Stimulated activated naive CD4-positive, alpha-beta T cell treated with Interleukin-2 at 50 U/mL for 16 hours (primary cell): ENCODE measurements at places on chromosomes 11 and 22.

DNA sequence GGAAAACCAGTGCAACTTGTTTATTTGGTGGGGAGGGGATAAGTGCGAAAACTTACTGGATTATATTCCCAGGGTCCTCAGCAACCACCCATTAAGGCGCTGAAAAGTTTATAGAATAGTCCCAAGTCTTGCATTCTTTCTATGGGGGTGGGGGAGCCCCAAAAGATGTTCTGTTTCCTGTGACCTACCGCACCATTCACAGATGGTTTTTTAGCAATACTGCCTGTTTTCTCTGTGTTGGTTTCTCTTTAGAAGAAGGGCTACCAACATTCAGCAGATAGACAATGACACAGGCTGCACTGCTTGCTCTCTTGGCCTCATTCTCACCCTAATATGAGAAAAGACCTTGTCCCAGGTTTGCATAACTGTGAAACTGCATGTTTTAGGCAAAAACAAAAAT is 86.5 kb downstream of the FAM76B start:
- DNase-seq, result no peak

DNA sequence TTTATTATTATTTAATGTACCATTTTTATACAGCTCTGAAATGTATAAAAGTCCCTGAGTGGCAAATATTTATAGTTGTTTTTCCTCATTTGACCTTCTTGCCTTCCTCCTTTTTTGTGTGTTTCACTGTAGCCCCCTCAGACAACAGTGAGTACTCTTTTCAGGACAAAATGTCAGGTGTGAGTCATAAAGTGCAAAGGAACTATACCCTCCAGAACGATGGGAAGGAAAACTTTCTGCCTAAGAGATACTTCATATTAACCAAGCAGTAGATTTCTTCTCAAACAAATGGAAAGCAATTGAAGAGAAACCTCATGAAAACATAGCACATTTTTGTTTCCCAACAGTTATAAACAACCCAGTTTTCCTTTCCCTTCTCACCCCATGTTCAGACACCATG is 16.1 kb upstream of the MS4A7 start:
- no peak for DNase-seq

- DNase-seq, result no peak
These were observed 8.3 kb downstream of the LGR4 start for GRCh38 chr11:27464289-27464696.

GRCh38 chr22:44721213-44721612 is 19.2 kb downstream of the PRR5 start:
- no peak for DNase-seq

GRCh38 chr22:45088576-45088975 is 75.1 kb upstream of the NUP50 start:
- no peak for DNase-seq

GRCh38 chr11:79982185-79982584 is 541.4 kb upstream of the TENM4 start:
- DNase-seq, result no peak

- no peak for DNase-seq
These were observed 21.1 kb upstream of the IGLL5 start for GRCh38 chr22:22866381-22867111.

- no peak for DNase-seq
These were observed 29.8 kb downstream of the TEAD1 start for GRCh38 chr11:12704049-12704448.

- no peak for DNase-seq
These were observed 65.6 kb upstream of the SESN3 start for GRCh38 chr11:95296621-95297025.

- no peak for DNase-seq
These were observed 86.0 kb downstream of the EHF start for GRCh38 chr11:34706709-34707461.

- DNase-seq, result no peak
These were observed 1.0 kb downstream of the REXO2 start for GRCh38 chr11:114440121-114440860.

- no peak for DNase-seq
These were observed 10.2 kb upstream of the STK33 start for GRCh38 chr11:8604078-8604723.

DNA sequence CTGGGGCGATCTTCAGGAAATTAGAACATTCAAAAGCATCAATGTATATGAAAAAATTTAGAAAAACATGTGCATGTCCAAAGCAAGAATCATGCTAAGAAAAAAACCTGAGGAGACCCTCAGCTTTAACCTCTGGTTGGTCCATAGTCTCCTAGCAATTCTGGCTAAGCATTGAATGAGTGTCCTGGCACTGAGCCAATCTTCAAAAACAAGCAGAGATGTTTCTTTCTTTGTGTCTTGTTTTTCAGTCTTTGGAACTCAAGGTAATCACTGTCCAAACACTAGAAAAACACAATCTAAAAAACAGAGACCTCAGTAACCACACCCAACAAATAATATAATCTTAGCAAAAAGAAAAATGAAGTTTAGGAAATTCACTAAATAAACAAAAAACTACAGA is 205.4 kb upstream of the CARD18 start:
- no peak for DNase-seq

DNA sequence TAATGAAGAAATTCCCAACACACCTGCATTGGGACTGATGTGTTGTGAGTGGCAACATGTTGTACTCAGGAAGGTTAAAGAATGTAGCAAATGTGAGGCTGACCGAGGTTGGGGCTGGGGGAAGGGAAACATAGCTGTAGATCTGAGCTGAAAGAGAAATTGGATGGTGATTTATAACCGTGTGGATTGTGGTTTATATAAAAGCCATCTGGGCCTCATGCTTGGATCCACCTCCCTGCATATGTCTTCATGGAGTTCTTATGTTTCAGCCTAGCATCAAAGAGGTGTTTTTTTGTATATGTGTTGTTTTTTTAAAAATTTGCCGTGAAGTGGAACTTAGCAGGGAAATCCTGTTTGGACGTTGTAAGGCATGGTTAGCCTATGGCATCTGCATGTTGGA is 141.3 kb downstream of the NAV2 start:
- DNase-seq, result no peak

GRCh38 chr22:38754751-38755154 is 1.0 kb downstream of the SUN2 start:
- DNase-seq, result peak; percentile 35

- no peak for DNase-seq
These were observed 18.4 kb downstream of the TNKS1BP1 start for GRCh38 chr11:57306161-57306876.

GRCh38 chr11:130314184-130314749 is 450 bp downstream of the ZBTB44 start:
- DNase-seq, result peak; percentile 76

- no peak for DNase-seq
These were observed 3.3 kb upstream of the BACE1 start for GRCh38 chr11:117319214-117319840.

DNA sequence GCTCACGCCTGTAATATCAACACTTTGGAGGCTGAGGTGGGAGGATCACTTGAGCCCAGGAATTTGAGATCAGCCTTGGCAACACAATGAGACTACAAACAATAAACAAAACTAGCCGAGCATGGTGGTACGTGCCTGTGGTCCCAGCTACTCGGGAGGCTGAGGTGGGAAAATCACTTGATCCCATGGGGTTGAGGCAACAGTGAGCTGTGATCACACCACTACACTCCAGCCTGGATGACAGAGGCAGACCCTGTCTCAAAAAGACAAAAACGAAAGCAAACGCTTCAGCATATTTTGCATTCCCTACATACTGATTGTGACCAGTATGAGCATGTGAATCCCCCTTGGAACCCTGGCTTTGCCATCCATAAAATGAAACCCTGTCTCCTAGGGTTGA is 33.9 kb upstream of the MN1 start:
- no peak for DNase-seq

GRCh38 chr11:44450295-44450932 is 115.0 kb upstream of the CD82 start:
- DNase-seq, result no peak

GRCh38 chr22:42930810-42931420 is 73.8 kb upstream of the ARFGAP3 start:
- DNase-seq, result no peak

GRCh38 chr22:23278883-23279675 is 98.8 kb downstream of the BCR start:
- no peak for DNase-seq

- DNase-seq, result no peak
These were observed 113.3 kb upstream of the FAT3 start for GRCh38 chr11:92111287-92111686.

DNA sequence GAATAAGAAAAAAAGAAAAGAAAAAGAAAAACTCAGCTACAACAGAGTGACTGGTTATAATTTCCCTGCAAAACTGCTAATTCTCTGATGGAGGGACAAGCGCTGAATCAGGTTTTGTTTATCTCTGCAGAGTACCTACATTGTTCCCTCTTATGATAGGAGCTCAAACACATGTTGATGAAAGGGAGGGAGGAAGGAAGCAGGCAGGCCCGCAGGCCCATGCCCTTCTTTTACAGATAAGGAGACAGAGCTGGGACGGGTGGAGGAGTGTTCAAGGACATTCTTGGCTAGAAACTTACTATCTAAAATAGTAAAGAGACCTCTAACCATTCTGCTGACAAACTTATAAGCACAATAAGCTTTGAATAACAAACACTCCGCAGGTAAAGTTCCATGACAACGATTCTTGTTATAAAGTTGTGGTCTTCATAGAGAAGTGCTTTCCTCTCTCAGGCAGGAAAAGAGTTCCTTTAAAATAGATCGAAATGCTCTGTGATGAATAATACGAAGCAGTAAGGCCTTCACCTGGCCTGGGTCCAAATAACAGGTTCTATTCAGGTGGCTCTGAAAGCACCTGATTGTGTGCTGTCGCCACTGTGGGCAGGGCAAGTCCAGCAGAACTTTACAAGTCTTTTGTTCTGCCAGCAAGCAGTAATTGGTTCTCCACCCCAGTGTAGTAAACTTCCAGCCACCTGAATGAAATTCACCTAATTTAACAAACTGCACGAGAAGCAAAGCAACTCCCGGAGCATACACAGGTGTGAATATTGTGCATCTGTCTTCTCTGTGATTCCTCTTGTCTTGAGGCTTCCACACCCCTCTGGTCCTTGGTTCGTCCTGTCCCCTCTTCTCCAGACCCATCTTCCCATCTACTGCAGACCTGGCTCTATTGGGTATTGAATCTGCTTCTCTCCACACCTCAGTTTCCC is 15.3 kb upstream of the MICAL2 start:
- DNase-seq, result no peak

- no peak for DNase-seq
These were observed 20.6 kb downstream of the TSPAN4 start for GRCh38 chr11:863023-863909.

GRCh38 chr22:44147821-44148574 is 32.7 kb upstream of the PARVG start:
- no peak for DNase-seq

DNA sequence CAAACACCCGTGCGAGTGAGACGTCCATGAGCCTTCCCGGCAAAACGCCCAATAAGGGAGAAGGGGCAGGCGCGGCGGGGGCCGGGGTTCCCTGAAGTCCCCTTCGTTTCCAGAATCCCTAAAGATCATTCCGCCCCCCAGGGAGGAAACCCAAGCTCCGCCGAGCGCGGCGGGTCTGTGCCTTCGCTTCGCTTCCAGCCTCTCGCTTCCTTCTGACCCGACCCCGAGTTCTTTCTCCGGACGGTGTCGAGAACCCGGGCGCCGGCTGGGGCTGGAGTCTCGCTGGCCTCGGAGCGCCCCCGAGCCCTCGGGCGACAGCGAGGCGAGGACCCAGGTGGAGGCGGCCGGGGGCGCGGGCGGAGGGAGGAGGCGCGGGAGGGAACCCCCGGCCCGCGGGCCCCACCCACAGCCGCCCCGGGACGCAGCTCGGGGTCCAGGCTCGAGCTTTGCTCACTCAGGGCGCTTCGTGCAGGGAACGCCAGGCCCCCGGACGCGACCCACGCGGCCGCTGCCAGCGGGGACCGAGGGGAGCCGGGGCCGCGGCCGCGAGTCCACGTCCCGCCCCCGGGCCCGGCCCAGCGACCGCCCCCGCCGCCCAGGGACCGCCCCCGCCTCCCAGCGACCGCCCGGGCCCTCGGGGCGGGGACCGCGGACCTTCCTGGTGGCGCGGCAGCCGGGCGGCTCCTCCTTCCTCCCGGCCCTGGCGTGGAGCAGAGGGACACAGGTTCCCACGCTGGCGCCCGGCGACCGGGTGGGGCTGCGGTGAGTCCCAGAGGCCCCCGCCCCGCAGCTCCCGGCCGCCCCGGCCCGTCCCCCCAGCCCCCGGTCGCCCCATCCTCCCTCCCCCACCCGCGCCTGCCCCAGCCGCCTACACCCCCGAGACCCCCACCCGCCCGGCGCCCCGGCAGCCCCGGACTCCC is at the start of gene PGGHG:
PGGHG (plus strand) TSS at position 649 of the 920 bp plus-strand sequence. CDS start 691 bp downstream, outside the sequence.
- DNase-seq, result peak; percentile 51

DNA sequence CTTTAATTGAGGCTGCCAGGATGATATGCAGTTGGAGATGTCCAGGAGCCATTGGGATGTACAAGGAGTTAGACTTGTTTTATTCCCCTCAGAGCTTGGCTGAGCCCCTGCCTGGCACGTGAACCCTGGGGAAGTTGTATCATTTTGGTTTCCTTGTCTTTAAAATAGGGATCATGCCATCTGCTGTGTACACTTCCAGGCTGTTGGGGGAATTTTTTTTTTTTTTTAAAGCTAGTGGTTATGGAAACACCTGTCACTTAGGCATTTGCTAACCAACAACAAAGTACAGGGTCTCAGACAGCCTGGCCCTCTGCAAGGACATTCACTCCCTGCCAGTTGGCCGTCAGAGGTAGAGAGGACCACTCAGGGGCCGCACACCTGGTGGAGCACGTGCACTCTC is 8.5 kb upstream of the RAB1B start:
- DNase-seq, result no peak

DNA sequence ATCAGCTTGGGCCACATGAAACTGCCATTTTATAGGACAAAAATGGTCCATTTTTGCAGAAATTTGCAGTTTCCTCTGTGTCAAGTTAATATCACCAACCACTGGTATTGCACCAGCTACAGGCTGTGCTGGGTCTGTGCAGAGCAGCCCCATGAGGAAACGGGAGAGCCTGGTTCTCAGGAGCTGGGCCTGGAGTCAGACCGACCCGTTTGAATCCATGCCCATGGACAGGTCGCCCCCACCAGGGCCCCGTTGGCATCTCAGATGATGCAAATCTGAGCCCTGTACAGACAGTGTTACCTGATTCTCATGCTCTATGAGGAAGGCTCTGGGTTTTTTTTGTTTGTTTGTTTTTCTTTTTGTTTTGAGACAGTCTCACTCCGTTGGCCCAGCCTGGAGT is 9.8 kb upstream of the SEC14L6 start:
- no peak for DNase-seq

- DNase-seq, result no peak
These were observed 13.4 kb downstream of the CKAP5 start for GRCh38 chr11:46832511-46833214.

GRCh38 chr11:10573556-10573955 is 5.1 kb upstream of the LYVE1 start:
- no peak for DNase-seq

- no peak for DNase-seq
These were observed 1410.2 kb downstream of the BRD1 start for GRCh38 chr22:48417225-48418070.
